ENCODE measurements at places on chromosomes 3 and 15.
A peak's percentile ranks its signal among the peaks of the same experiment; 100 is the strongest.

- DNase-seq = no peak
These were observed 5.4 kb downstream of the UBE2E1 start for GRCh38 chr3:23811185-23811527.

GRCh38 chr3:123620343-123620742 lies 35.5 kb upstream of the HACD2 start:
- no peak for DNase-seq

GRCh38 chr3:86594838-86595237 lies 396.1 kb downstream of the VGLL3 start:
- DNase-seq = no peak

DNA sequence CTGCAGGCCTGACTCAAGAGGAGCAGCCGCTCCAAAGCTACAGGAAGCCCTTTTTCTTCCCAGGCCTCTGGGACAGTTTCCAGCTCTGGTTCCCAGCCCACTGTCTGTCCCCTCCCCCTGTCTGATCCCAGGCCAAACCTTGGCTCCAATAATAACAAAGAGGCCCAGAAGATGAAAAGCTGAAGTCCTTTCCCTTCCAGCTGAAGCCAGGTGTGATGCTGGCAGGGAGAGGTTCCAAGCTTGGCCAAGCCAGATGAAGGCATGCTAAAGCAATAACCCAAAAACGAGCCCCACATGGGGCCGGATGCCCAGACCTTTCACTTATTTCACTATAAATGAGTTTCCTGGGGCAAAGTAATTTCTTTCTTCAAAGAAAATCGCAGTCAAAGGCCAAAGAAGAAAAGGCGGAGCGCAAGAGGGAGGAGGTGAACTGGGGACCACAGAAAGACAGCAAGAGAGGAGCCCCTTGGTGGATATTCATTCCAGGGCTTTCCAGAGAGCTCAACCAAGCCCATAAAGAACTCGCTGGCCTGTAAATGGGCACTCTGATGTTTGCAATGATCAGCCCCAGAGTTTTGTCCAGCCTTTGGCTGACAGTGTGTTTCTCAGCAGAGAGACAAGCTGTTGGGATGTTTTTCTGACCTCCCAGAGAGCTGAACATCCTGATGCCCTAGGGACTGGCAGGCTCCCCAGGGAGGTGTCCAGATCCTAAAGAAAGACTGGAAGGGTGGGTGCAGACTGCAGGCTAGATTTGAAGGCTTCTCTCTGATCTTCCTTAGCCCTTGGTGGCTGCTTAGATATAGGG lies 157.6 kb downstream of the UACA start:
- no peak for DNase-seq

DNA sequence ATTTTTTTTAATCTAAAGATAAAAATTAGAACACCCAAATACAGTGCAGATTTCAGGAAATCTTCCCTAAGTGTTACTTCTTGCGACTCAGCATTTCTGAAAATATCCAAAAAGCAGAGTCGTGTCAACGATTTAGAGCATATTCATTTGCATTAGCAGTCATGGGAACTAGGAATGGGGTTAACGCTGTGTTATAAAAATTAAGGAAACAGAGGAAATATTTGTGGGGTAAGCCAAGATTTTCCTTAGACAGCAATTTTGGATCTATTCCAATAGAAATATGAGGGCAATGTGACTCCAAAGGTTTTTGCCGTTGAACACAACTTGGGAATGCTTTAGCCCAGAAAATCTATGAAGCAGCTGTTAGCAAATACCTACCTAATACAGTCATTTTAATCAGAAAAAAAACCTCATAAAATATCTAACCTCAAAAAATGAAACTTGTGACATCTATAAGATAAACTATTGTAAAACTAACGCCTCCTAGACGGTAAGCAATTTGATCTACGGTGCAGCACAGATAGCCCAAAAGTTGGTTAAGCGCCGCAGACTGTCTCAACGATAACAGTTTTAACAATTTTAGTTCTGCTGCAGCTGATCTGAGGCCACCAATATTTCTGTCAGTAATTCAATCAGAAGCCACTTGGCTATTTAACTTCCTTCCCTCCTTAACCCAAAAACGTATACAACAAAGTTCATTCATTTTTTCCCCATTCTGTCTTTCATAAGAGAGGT lies 5.8 kb upstream of the ATP11B start:
- no peak for DNase-seq

DNA sequence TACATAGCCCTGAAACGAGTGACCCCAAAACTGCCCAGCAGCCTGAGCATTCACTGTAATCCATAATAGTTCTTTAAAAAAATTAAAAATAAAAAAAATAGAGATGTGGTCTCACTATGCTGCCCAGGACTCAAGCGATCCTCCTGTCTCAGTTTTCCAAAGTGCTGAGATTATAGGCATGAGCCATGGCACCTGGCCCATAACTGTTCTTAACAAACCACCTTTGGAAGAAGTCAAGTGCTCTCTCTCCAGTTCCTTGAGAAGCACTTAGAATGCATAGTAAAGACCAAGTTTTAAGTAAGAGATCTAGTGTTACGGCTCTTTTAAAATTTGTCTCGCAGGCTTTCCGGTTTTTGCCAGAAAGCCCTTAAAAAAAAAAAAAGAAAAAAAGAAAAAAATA lies 8.2 kb downstream of the CDC25A start:
- DNase-seq = no peak

- no peak for DNase-seq
These were observed 148.4 kb downstream of the TIGIT start for GRCh38 chr3:114442246-114442645.

DNA sequence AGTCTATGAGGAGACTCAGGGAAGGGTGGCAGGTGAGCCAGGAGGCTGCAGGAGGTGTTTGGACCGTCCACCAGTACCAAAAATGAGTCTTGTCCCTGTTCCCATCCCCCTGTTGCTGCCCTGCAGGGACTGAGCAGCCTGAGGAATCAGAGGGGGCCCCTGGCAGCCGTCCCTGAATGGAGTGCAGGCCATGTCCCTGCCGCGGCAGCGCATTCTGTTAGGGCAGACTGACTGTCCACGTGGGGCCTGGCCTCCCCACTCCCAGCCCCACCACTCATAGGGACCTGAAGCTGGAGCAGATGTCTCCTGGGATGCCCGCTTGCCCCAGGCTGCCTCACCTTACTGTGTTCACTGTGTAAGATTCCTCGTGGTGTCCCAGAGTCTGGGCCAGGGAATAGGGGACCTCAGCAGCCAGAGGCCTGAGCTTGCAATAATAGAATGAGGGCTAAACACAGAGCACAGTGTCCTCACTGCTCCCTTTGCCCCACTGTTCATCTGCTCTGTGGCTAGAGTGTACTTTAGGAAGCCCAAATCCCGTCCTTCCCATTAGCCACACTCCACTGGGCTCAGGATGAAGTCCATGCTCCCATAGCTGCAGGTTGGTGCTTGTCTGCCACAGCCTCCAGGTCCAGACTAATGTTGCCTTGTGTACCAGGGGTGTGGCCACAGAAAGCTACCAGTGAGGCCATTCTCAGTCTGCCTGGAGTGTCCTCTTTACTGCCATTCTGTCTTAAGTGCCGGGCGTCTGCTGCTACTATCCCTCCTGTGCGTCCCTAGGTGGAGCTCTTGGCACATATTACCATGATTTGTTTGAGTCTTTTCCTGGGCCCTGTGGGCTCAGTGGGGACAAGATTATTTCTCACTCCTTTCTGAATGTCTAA lies 63.2 kb downstream of the HCN4 start:
- DNase-seq = peak; percentile 60

DNA sequence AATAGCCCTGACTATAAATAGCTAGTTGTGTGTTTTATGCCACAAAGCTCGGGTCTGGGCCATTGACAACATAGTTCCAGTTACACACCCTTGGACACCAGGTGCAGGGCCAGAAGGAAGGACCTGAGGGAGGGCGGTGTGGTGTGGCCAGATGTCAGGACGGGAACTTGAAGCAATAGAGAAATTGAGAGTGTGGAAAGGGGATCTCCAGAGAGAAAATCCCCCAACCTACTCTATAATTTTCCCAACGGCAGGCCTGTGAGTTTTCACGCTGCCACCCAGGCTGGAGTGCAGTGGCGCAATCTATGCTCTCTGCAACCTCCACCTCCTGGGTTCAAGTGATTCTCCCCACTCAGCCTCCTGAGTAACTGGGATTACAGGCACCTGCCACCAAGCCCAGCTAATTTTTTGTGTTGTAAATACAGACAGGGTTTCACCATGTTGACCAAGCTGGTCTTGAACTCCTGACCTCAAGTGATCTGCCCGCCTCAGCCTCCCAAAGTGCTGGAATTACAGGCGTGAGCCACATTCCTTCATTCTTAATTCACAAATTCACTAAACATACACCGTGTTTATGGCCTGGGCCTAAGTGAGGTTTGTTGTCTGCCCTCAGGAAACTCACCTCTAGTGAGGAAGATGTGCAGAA lies 70.8 kb upstream of the KLF13 start:
- peak; percentile 62 for DNase-seq

GRCh38 chr3:73848173-73848906 lies 223.6 kb upstream of the PDZRN3 start:
- DNase-seq = peak; percentile 11

- DNase-seq = no peak
These were observed 40.4 kb downstream of the PRR23E start for GRCh38 chr3:127233371-127233770.

DNA sequence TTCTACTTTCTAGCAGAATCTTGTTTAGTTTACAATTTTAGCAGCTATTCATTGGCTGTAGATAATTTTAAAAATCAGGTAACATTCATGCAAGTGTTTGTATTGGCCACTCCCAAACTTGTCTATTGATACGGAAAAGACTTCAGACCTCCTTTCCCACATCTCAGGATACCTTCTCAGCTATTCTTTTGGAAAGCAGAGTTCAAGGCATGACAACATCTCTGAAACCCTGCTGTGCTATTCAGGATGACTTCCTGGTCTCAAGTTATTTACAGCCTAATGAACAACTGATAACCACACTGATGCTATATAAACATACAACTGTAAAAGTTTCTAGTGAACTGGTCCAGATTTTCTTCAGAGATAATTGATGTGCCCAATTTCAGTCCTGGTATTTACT lies 55.8 kb downstream of the DZIP3 start:
- DNase-seq = no peak

DNA sequence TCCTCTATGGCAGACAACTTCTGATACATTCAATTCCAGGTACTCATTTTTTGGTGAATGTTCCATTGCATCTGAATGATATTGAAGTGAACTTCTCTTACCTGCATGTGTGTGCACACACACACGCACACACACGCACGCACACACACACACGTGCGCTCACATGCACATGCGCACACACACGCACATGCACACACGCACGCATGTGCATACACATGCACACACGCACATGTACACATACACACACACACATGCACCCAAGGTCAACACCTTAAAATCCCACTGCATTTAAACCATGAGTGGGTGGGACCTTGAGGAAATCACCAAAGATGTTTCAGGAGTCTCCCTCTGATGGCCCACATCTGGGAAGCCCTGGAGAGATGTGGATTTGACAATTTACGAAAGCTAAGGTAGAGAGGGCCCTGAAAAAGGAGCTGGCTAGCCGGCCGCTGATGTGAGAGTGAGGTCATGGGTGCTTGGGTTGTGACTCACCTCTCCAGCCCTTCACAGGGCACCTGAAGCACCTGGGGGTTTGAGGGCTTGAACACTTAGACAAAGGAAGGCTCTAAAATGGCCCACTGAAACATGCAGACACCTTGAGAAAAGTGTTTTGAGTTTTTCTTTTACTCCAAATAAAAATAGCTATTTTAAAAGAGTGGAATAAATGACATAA lies 269.1 kb upstream of the LRRFIP2 start:
- no peak for DNase-seq
